ENCODE measurements at places on chromosomes 11 and 22. TPM values are rescaled to one million over a fixed set of nuclear protein-coding genes. Genes with fewer than 3 reads are reported as not detected.

TRIM6 gene
- 1.8 TPM for total RNA-seq

FAM111B gene
- 0.10 TPM for total RNA-seq

FOLR2 gene
- total RNA-seq, result not detected

AGBL2 gene
- total RNA-seq, result 1.2 TPM

TRMU gene
- total RNA-seq, result 38.8 TPM

CLTCL1 gene
- 5.2 TPM for total RNA-seq

LPXN gene
- 6.9 TPM for total RNA-seq

PARVG gene
- total RNA-seq, result 0.59 TPM

OR8G1 gene
- not detected for total RNA-seq

TBX1 gene
- total RNA-seq, result 0.29 TPM

DNA sequence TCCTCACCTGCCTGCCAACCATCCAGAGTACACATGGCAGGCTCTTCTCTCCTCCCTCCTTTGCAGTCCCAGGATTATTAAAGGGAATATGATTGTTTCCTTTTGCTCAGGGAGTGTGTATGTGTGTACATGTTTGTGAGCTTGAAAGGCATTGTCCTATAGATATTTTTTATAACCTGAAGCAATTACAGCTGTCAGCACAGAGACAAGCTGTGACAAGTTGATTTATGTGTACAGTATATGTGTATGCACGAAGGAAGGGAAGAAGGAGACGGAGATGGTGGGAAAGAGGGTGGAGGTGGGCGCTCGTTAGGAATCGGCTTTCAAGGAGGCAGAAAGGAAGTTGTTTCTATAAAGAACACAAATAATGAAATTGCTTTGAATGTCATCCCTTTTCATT is 537.0 kb downstream of the NTM start:
- ATAC-seq, result no peak

- peak; percentile 37 for ATAC-seq
Observed at GRCh38 chr22:17213976-17214375, 5.3 kb downstream of the ADA2 start.

- no peak for ATAC-seq
Observed at GRCh38 chr11:20125927-20126326, 34.3 kb downstream of the DBX1 start.

DNA sequence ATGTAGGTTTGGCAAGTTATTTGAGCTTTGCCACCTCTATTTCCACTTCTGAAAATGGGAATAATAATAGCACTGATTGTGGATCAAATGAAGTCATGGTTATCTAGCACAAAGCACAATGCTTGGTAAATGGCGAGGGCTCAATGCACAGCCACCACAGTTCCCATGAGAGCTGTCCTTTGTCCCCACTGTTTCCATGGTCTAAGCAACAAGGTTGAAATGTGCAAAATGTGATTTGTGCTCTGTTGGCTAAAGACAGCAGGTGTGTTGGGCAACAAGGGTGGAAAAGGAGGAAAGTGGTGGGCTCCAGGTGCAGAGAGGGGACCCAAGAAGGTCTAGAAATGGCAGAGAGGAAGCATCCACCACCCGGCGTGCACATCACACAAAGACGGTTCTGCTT is 200.5 kb downstream of the TRIM29 start:
- no peak for ATAC-seq

DNA sequence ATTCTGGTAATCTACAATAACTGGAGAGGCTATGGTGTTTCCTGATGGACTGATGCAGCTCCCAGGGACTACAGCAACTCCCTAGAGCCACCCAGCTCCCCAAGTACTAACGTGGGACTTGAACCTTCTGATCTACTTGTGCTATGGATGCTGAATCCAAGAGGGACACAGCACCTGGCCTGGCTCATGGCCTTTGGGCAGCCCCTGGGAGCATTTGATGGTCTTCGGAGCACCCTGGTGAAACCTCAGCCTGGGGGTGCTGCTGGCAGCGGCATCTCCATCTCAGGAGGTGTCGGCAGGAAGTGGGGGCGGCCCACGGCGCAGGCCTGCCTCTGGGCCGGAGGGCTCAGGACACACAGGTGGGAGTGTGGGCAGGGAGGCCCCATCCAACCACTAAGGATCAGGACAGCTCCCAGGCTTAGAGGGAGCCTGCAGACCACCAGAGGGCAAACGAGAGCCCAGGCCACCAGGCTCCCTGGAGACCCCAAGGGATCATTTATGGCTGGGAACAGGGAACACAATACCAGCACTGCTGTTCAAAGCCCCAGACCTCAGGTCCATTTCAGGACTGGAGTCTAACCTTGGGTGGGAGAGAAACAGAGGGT is 8.7 kb downstream of the EHD1 start:
- ATAC-seq, result peak; percentile 34

DNA sequence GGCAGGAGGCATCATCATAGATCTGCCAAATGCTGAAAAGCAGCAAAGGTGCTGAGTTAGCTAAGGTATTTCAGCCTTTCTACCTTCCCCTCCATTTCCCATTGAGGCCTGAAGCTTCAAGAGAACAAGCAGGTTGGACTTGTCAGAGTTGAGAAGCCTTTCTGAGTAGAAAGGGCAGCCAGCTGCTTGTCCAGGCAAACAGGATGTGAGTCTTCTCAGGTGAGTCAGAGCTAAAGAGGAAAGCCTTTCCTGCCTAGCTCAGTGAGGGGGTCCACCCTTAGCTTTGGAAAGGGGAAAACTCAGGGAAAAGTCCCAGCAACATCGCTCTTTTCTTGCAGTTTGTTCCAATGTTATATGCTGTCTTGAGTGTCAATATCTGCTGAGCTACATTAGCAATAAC is 13.2 kb upstream of the MPZL2 start:
- ATAC-seq, result no peak

DNA sequence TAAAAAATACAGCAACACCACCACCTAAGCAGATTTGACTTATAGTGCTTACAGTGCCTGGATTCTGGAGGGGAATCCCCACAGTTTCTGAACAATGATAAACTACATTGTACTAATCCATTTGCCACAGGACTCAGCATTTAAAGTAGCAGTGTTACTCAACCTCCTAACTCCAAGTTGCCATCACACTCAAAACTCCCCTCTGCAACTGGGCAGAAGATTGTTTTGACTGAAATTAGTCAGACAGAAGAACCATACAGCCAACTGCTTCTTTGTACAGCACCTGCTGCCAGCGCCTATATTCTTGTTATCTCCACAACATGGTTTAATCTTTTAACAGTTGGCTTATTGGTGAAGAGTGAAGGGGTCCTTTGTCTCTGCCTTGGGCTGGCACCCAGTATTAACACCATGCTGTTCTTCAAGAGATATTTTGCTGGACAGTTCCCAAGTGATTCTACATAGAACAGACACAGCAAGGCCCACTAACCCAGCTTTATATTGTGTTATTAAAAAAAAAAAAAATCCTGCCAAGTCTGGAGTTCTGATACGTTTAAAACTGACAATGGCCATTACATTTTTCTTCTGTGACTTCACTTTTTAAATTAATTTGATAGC is 273.2 kb downstream of the DCDC1 start:
- no peak for ATAC-seq

- no peak for ATAC-seq
Observed at GRCh38 chr11:7578276-7578955, 64.6 kb downstream of the PPFIBP2 start.

DNA sequence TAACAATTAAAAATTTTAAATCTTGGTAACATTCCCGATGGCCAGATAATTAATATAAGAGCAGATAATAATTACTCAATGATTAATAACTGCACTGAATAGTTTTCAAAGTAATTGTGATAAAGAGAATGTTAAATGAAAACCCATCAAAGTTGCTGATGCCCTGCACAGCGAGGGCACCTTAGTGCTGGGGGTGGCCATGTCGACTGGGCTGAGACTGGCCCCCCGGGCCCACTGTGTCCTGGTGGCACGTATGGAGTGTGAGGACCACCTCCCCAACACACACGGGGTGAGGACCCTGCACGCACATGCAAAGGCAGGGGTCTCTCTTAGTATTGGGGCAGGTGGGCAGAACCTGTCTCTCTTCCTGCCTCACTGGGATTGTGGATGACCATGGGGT is 15.1 kb upstream of the CCDC188 start:
- no peak for ATAC-seq

DNA sequence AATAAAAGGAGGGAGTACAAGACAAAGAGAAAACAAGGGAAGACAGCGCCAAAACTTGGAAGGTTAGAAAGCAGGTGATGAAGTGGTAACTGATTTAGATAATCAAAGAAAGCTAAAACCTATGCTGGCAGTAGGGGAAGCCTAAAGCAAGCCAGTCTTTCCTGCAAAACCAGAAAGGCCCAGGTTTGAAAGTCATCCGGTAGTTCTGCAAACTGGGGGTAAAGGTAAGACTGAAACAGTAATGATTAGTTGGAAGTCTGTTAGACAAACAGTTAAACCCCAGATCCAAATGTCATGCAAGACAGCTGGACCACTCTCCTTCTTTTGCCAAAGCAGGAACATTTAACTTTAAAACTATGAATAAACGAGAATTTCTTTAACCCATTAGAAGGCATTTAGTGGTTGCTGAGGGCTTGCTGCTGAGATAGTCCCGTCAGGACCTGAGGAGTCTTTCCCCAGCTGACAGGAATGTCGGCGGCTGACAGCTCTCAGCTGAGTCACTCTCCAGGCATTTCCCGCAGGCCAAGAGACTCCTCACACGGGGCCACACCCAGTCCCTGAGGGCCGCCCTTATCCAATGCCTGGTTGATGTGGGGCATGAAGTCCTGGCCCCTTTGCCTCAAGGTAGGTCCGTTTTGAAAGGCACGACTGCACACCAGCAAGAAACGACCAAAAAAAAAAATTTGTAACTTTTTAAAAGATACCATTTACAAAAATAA is 36.3 kb upstream of the CFAP300 start:
- peak; percentile 98 for ATAC-seq

GRCh38 chr11:67410984-67411784 is 4.3 kb upstream of the CARNS1 start:
- ATAC-seq, result no peak

DNA sequence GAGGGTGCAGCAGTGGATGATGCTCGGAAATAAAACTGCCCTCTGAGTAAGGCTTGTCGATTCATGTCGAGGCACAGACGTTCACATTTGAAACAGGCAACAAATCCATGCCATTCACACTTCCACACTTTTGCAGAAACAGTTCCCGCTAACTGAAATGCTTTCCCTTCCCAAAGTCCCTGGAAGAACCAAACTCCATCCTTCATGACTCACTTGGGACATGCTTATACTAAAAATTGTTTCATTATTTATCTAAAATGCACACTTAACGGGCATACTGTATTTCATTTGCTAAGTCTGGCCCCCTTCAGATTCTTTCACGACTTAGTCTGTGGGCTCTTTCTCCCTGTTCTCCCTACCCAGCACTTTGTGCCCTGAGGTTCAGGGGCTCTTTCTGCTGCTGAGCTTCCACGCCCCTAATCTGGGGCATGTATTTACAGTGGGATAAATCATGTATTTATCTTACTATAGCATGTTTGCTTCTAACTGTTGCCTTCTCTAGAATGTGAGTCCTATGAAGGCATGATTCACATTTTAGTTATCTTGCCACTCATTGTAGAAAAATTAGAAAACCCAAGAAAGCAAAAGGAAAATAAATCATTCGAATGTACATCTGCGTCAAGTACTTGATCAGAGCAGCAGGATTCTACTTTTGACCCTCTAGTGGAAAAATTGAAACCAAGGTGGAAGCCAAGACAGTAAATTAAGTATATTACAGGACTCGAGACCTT is 12.5 kb downstream of the SCGB1A1 start:
- no peak for ATAC-seq

GRCh38 chr22:21921184-21921721 is 31.4 kb downstream of the PPM1F start:
- no peak for ATAC-seq

DNA sequence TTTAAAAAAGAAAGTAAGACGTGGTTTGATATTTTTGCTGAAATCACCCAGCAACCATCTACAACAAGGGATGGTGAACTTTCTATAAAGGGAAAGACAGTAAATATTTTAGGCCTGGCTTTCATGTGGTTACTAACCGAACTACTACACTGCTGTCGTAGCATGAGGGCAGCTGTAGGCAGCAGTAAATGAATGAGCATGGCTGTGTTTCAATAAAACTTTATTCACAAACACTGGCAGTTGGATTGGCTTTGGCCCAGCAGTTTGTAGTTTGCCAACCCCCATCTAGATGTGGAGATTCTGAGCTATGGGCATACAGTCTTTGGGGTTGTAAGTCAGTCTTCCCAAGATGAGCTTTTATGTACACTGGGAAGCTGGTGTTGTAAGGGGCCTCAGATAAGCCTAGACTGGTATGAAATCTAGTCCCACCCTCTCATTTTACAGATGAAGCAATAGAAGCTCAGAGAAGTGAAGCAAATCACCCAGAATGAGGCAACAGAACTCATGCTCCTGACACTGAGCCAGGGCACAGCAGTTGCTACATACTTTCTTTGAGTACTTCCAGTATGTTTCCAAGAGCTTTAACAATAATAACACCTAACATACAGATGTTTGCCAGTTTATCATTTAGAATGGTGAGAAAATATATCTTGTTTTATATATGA is 204.4 kb downstream of the ADAMTS15 start:
- no peak for ATAC-seq

- ATAC-seq, result no peak
Observed at GRCh38 chr11:89181111-89181510, 3.4 kb downstream of the TYR start.

DNA sequence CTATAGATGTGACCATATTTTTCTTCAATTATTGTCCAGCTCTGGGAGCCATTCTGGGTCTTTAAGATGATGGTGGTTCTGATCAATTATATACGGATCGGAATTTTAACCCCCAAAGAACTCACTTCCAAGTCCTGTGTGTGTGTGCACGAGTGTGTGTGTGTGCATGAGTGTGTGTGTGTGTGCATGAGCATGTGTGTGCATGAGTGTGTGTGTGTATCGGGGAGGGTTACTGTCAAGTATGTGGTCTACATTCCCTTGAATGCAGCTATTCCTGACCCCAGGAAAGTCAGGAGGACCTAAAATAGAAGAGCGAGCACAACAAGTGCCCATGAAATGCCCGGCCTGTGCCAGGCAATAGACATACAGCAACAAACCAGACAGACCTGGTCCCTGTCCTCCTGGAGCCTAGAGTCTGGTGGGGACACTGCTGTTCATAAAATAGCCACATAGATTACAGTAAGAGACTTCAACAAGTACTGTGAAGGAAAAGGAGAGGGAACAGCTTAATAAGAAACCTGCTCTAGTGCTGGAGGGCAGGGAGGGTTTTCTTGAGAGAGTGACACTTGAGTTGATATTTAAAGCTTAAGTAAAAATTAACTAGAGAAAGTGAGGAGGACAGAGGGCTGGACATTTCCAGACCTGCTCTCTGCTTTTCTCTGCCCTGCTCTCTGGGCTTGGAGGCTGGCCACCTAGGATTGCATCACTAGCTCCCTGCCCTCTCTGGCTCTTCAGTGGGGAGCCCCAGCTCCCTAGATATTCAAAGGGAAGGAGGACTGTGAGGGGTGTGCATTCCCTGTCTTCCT is 66.1 kb upstream of the SPON1 start:
- no peak for ATAC-seq

DNA sequence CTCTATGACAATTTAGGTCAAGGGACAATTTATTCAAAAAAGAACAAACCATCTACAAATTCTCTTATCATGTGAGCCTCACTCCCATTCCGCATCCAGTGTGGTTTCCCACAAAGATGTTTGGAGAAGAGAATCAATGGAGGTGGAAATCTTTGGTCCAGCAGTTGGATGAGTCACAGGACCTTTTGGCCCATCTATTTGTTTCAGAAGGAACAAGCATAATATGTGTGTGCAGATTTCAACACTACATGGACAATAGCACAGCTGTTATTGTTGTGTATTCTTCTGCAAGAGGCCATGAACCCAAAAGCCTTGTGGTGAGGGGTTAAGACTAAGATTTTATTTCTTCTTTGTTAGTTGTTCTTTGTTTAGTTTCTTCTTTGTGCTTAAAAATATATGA is 61.6 kb downstream of the OR10A6 start:
- ATAC-seq, result no peak
